Retina (tissue), 1 donor: ENCODE measurements at places on chromosomes 2 and 18.

- no peak for DNase-seq
Observed at GRCh38 chr18:1513519-1513918, 608.8 kb downstream of the ADCYAP1 start.

DNA sequence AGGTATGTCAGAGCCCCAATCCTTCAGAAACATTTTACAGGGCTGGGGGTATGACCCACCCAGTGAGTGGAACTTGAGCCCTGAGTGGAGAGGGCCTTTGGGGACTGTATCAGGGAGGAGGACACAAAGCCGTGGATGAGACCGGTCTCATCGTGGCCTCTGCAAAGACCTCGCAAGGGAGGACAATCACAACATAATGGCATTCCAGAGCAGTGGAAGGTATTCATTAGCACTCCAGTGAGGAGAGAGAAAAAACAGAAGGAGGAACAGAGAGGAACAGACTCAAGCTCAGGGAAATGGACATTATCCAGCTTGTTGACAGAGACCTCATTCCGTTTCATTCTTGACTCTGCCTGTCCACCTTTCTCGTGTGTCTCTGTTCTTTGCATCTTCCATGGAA lies 38.8 kb upstream of the CTAGE1 start:
- DNase-seq = no peak

- no peak for DNase-seq
Observed at GRCh38 chr2:102518170-102518569, 45.1 kb downstream of the SLC9A4 start.

DNA sequence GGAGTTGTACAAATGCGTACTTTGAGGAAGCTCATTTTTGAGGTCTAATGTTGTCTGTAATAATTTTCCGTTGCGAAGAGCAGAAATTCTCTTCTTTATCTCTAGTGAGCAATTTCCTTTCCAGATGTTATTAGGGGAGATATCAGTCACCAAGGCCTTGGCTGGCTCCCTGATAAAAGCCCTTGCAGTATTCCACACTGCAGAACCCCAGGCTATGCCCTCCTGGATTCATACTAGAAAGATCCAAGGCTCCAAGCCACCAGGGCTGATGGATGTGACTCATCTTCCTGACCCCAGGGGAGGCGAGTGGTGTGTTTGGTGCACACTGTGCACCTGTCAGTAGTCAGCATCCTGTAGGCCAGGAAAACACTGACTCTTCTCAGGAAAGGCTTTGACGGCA lies 34.7 kb downstream of the INO80C start:
- DNase-seq = no peak

- DNase-seq = peak; percentile 80
Observed at GRCh38 chr2:73070643-73071359, 711 bp downstream of the SFXN5 start.

GRCh38 chr2:21148718-21149117 lies 24.9 kb downstream of the TDRD15 start:
- DNase-seq = no peak

DNA sequence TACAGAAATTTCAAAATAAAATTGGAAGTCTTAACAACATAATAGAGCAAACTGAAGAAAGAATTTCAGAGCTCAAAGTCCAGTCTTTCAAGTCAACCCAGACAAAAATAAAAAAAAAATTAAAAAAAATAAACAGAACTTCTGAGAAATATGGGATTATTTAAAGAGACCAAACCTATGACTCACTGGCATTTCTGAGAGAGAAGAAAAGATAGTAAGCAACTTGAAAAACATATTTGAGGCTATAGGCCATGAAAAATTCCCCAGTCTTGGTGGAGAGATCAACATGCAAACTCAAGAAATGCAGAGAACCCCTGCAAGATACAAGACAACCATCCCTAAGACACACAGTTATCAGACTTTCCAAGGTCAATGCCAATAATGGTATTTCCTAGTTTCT lies 167.4 kb downstream of the RNF144A start:
- no peak for DNase-seq

GRCh38 chr18:47710451-47710850 lies 220.0 kb downstream of the SMAD2 start:
- DNase-seq = no peak

DNA sequence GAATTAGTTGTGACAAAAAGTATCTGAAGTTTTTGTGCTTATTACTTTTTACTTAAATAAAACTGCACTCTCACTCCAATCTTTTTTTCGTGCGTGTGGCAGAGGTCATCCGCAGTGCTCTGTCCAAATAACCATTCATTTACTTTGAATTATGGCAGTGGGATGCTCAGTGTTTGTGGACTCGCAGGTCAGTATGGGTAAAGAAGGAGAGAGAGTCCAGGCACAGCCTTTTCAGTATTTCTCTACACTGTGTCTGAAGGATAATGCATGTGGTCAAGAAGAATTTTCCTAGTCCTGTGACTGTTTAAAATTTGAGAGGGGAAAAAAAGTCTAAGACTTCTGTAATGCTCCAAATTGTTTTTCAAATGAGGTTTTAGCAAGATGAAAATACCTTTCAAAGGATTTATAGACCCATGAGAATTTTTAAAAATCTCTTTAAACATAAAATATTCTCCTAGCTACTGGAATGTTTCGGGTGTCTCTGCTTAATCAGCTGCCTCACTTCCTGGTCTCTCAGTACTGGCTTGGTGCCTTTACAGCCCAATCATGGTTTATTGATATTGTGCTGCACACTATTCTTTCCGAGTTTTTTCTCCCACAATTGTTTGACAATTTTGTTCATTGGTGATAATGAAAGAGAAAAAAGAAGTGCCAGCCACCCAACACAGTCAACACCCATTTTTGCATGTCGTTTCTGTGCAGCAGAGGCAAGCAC lies 453.2 kb downstream of the PTPRM start:
- no peak for DNase-seq

- no peak for DNase-seq
Observed at GRCh38 chr2:165610591-165611029, 141.1 kb downstream of the CSRNP3 start.

DNA sequence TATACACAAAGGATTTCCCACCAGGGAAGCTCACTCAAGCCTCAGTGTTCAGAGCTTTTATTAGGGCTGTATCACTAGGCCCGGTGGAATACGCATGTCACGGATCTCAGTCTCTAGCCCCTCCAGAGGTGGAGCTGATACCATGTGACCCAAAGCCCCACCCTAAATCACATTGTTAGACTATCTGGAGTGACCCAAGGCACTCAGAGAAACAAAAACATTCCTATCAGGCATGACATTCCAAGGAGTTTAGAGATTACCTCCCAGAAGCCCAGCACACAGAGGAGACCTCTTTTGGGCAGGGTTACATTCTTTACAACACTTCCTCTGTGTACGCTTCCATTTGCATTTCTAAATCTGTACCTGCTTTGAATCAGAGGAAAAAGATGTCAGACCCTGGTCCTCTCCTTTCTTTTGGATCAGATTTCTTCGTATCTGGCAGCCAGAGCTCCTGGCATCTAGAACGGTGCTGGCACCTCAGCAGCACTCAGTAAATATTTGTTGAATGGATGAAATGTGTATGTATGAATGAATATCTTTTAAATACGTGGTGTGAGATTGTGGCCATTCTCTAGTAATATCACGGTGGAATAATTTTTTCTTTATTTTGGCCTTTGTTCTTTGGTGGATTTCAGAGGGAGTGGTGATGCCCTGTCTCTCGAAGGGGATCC lies 37.7 kb upstream of the SMAD2 start:
- peak; percentile 38 for DNase-seq

DNA sequence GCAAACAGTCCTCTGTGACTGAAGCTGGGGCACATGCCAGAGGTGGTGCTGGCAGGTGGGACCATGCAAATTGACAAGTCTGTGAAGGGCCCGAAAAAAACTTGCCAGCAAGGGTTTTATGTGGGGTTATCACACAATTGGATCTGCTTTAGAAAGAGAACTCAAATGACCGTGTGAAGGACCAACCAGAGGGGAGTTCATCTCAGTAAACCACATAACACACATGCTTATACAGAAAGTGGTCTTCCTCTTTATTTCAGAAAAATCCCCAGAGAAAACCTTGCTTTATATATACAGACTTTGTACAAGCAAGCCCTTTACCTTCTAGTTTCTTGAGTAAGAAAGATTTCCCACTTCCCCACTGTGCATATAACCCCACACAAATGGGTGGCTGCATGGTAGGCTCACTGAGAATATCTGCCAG lies 46.7 kb downstream of the KIDINS220 start:
- DNase-seq = no peak

- DNase-seq = no peak
Observed at GRCh38 chr2:112220831-112221230, 34.0 kb downstream of the ZC3H8 start.

DNA sequence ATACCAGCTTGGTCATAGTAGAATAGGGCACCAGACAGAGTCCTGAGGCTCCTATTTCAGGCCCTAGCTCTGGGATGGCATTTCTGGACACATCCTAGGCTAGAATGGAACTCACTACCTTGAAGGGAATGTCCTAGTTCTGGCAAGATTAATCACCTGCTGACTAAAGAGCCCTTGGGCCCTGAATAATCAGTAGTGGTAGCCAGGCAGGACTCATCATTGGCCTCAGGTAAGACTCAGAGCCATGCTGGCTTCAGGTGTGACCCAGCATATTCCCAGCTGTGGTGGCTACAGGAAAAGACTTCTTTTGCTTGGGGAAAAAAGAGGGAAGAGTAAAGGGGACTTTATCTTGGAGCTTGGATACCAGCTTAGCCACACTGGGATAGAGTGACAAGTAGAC lies 131.0 kb upstream of the SRD5A2 start:
- DNase-seq = no peak

GRCh38 chr2:123912171-123912570 lies 112.9 kb upstream of the CNTNAP5 start:
- DNase-seq = no peak

DNA sequence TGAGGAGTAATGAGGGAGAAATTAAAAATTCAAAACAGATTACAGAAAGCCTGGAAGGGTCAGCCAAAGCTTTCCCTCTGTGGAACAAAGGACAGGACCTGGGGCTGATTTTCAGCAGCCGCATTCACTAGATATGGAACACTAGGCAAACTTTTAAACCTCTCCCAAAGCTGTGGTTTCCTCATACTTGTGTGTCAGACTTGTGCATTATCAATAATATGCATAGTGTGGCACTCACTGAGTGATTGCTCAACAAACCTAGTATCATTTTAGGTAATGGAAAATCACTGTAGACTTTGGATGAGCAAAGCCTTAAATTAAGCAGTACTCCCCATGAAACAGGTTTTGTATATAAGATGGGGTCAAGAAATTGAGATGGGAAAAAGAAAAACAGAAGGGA lies 26.3 kb upstream of the IKZF2 start:
- DNase-seq = no peak

- no peak for DNase-seq
Observed at GRCh38 chr2:74555610-74556103, 1.1 kb downstream of the DOK1 start.

- no peak for DNase-seq
Observed at GRCh38 chr2:197504000-197504399, 3.8 kb downstream of the HSPE1 start.

GRCh38 chr2:192023006-192023405 lies 171.7 kb downstream of the TMEFF2 start:
- DNase-seq = no peak

GRCh38 chr2:5921081-5921642 lies 229.0 kb downstream of the SOX11 start:
- DNase-seq = no peak

- DNase-seq = no peak
Observed at GRCh38 chr18:24868311-24868710, 407.9 kb downstream of the HRH4 start.

DNA sequence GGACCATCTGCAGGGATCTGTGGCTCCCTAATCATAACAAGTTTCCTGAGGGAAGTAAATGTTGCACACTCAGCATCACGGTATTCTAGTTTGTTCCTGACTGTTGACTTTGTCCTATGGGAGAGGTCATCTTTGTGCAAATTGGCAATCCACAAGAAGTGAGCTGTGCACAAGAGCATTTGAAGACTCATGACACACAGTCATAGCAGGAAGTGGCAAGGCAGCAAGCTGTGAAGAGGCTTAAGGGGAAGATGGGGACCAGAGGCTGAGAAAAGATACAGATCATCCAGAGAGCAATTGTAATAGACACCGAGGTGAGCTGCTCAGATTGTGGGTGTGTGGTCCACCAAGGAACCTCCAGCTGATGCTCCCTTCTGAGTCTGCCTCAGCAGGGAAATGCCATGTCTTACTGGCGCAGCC lies 2.7 kb downstream of the TNP1 start:
- DNase-seq = no peak

DNA sequence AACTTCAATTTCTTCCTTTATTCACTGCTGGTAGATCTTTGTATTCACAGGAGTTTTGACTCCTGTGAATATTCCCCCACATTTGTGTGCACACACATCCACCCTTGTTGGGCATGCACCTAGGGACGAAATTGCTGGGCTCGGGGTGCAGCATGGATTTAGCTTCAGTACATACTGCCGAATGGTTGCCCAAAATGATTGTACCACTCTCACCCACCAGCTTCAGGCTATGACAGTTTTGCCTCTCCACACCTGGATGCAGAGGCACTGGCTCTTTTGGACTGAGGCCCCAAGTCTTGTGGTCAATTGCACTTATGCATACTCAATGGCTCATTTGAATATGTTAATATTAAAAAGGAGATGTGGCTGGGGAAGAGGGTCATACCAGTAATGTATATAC lies 65.1 kb upstream of the ODC1 start:
- no peak for DNase-seq

DNA sequence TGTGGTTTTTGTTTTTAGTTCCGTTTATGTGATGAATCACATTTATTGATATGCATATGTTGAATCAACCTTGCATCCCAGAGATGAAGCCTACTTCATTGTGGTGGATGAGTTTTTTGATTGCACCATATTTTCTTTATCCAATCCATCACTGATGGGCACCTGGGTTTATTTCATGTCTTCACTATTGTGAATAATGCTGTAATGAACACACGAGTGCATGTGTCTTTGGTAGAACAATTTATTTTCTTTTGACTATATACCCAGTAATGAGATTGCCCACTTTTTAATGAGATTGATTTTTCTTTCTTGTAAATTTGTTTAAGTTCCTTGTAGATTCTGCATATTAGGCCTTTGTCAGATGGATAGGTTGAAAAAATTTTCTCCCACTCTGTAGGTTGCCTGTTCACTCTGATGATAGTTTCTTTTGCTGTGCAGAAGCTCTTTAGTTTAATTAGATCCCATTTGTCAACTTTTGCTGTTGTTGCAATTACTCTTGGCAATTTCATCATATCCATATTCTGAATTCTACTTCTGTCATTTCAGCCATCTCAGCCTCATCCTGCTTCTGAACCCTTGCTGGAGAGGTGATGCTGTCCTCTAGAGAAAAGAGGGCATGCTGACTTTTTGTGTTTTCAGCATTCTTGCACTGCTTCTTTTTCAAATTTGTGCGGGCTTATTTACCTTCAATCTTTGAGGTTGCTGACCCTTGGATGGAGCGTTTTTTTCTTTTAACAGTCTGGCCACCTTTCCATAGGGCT lies 96.2 kb upstream of the CTAGE1 start:
- no peak for DNase-seq
